ENCODE measurements at places on chromosomes 3 and 15.
A peak's percentile ranks its signal among the peaks of the same experiment; 100 is the strongest.

- no peak for DNase-seq
These were observed 593.3 kb downstream of the FHIT start for GRCh38 chr3:60657972-60658371.

- peak; percentile 98 for DNase-seq
These were observed at the start of gene TBC1D23 for GRCh38 chr3:100260685-100261484. TBC1D23 (plus strand) TSS chr3:100260992; CDS start chr3:100261019, 27 bp downstream.

DNA sequence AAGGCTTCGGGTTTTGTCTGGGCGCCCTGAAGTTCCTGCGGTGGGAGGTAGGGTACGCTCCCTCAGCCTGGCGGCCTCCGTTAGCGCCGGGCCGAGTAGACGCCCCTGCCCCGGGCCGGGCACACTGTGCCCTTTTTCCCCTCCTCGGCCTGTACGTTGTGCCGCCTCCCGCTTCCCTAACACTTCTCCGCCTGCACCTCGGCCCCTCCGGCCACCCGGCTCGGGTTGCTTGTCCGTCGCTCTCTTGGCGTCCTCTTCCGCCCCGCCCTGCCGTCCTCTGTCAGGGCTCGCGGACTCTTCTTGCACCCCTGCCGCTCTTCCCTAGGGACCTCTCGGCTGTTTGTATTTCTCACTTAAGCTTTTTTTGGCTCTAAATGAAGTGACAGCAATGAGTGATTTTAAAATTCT lies 384 bp downstream of the KNL1 start:
- no peak for DNase-seq

DNA sequence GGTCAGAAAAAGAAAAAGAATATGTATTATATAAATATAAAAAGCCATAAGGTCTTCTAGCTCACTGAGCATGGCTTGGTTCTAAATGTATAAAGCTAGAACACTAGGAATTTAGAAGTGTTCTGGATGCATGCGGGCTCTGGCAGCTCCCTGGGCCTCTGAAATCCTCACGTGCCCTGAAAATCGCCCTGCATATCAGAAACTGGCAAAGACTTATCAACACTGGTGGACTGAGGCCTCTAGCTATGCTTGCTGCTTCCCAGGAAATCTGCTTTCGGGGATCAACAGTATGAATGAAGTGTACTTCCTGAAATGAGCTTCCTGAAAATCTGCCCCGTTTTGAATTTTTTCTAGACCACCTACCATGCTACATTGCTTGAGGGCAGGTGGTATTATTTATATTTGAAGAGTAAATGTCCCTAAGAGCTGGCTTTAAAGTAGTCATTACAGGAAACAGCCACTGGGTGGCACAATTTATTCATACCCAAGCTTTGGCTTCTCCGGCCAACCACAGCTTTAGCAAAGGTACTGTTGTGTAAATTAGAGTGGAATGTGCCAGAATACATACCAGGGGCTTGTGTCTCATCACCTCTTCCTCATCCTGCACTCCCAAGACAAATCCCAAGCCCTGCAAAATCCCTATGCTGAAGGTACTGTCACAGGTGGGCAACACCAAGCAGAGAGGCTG lies 17.7 kb downstream of the CRTAP start:
- DNase-seq, result peak; percentile 35

GRCh38 chr3:172648747-172649146 lies 62.1 kb downstream of the NCEH1 start:
- DNase-seq, result no peak

- no peak for DNase-seq
These were observed 27.6 kb downstream of the OPA1 start for GRCh38 chr3:193620650-193621049.

GRCh38 chr15:89784686-89784960 lies 8.5 kb downstream of the MESP2 start:
- no peak for DNase-seq

GRCh38 chr15:50365971-50366370 lies 11.0 kb upstream of the GABPB1 start:
- DNase-seq, result no peak

DNA sequence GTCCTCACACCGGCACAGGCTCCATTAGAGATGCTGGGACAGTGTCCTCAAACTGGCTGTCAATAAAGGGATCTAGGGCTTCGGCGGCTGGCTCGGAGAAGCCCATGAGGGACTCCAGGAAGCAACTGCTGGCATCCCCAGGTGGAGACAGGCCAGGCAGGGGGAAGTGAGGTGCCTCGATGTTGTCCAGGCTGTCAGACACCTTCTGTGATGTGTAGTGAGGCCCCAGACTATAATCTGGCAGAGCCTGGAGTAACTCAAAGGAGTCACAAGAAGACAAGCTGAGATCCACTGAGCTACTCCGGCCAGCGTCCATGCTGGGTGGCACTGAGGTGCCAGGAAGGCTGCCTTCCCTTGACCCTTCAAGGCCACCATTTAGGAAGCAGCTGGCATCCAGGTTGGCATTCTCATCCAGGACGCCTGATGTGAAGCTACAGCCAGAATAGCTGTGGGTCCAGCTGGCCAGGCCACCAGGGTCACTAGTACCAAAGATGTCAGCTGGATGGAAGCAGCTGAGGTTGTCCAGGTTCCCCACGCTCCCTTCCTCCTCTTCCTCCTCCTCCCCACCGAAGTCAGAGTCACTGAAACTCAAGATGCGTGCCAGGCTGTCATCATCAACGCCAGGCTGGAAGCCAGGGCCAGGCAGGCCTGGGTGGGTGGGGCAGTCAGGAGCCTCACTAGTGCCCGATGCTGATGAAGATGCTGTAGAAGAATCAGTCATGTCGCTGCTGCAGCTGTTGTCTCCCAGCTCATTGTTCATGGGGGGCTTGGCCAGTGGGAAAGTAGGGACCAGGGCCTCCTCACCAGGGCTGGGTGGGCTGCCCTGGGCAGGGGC lies 10.1 kb downstream of the CSRNP1 start:
- no peak for DNase-seq

DNA sequence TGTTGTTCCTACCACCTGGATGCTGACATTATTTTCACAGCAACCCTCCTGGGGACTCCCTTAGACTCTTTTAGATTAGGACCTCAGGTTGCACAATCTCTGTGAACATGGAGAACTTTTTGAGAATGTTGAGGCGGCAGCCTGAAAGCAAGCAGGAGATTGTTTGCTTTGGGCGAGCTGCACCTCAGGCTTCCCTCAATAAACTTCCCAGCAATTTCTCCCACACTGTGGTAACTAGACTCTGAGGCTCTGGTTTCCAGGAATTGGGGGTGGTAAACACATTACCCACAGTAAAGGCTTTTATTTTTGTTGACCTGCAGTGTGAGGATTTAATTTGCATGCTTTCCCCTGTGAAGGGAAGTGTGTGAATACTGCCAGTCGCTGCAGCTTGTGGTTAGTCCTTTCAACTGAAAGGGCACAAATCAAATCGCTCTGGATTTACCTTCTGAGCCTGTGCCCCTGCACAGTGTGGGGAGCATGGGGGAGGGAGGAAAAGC lies 35.2 kb upstream of the SIAH2 start:
- no peak for DNase-seq

GRCh38 chr3:4416961-4417360 lies 50.1 kb downstream of the SUMF1 start:
- peak; percentile 80 for DNase-seq

DNA sequence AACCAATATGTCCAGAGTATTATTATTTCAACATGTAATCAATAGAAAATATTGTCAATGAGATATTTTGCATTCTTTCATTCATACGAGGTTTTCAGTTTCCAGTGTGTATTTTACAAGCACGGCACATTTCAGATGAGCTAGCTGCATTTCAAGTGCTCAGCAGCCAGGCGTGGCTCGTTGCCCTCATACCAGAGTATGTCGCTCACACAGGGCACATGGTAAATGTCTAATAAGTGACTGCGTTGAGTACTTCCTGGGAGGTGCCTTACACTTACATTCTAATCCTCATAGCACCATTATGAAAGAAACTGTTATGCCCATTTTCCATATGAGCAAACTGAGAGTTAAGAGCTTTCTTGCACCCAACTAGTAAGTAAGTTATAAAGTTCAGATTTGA lies 47.4 kb downstream of the TMEM266 start:
- no peak for DNase-seq

- DNase-seq, result no peak
These were observed 60.3 kb upstream of the SLCO2A1 start for GRCh38 chr3:134090031-134090430.

- DNase-seq, result no peak
These were observed 721.4 kb upstream of the NR2F2 start for GRCh38 chr15:95609096-95609495.

DNA sequence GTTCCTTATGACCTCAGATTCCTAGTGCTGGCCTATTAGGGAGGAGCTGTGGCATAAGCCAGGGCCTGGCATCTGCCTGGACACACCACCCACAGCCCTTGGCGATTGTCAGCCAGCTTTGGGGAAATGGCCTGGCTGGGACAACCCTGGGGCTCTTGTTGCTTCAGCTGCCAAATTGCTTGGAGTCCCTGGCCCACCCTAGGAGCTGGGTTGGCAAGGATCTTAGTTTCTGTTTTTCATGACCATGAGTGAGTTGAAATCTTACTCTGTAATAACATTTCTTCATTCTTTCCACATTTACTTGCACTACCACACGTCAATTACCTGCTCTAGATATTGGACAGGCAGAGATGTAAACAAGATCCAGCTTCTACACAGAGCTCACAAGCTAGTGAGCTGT lies 1.9 kb upstream of the MYZAP start:
- DNase-seq, result no peak

DNA sequence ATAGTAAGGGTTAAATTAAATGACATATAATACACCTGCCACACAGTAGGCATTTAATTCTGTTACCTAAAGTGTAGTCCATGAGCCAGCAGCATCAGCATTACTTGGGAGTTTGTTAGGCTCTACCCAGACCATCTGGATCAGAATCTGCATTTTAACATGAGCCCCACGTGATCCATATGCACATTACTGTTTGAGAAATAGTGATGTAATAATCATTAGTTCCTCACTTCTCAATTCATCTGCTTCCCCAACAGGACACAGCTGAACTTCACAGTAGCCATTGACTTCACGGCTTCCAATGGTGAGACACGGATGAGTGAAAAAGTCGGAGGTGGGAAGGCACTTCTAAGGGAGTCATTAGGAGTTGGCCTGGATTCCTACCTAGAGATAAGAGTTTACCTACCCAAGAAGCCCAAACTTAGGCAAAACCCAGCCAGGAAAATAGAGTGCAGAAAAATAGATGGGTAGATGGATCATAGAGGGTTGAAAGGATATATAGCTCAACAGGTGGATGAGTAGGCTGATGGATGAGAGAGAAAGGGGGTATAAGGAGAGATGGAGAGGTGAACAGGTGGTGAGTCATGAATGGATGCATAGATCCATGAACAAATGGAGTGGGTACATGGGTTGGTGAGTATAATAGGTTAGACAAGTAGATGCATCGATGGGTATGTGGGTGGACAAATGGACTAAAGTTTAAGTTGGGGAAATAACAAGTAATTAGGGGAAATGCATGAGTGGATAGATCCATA lies 13.3 kb downstream of the CPNE9 start:
- no peak for DNase-seq

Measured in Caki2 (cell line).